Activated T-cell treated with anti-CD3 and anti-CD28 coated beads, Interleukin-2, amount 50 U/mL, for 72 hours (primary cell): ENCODE measurements at places on chromosomes 4 and X. TPM values are rescaled to one million over a fixed set of nuclear protein-coding genes. Genes with fewer than 3 reads are reported as not detected.

GATA1 gene
- 0.22 TPM for total RNA-seq

DNA sequence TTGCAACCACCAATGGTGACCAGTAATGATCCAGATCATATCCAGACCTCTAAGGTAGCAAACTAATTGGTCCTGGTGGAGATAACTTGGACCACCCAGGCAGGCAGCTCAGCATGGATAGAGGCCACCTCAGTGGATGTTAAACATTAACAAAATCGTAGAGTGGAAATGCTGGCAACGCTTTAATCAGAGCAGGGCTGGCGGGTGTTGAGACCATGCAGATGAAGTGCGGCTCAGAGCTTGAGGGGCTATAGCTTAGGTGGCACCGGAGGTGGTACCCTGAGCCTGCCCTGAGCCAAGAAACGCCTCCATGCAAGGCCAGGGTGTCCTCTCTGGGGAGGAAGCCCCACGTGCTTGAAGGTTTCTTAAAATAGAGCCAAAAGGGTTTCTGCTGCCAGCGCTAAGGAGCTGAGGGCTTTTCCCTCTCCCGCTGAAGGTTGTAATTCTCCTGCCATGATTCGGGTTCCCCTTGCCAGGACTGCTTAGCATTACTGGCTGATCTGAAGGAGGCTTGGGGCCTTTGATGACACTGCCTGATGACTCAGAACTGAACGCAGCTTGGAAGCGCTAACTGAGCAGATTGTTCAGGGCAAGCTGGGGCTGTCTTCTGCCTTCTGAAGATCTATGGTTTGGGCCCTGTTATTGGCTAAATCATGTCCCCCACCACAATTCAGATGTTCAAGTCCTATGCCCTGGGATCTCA is 177.8 kb upstream of the ATP6AP2 start:
- H3K4me1 ChIP-seq: no peaks in the 10 kb centered on the region
- H3K36me3 ChIP-seq: peaks cover under 1% of the 10 kb centered on the region
- H3K27me3 ChIP-seq: peaks cover 14% of the 10 kb centered on the region
- no peak overlapping the region for H3K4me3 ChIP-seq
- H3K27ac ChIP-seq: no peak overlapping the region

DNA sequence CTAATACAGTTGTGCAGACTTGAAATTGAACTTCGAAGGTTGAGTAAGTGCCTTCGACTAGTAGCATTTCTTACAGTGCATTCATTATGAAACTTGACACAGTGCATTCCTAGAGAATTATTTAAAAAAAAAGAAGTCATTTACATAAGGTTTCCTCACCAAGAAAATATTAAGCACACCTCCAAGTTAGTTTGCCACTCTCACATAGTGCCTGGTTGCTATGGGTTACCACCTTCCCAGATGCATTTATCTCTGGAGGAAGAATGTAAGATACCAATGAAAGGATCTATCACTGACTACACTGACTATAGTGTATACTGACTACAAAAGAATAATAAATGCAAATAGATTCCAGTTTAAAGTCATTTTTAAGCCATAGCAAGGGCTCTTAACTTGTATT is 311.9 kb upstream of the RASGEF1B start:
- H3K4me3 ChIP-seq: no peak overlapping the region
- H3K27me3 ChIP-seq: no peaks in the 10 kb centered on the region
- no peaks in the 10 kb centered on the region for H3K36me3 ChIP-seq
- no peak for DNase-seq

DNA sequence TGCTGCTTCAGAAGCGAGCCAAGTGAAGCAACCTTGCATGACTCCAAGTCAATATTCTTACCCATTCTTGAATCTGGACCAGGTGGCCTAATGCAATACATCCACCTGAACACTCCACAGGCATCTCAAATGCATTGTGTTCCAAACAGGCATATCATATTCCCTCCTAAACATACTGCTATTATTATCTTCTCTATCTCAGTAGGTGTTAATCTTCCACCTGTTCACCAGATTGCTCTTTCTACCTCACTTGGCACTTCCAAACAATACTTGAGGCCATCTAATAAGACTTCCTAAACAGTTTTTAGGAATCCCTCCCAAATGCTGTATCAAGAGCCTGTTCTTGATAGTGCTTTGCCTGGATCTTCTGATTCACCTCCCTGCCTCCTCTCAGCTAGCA is 90.7 kb downstream of the GPRIN3 start:
- no peak overlapping the region for H3K27ac ChIP-seq
- H3K4me3 ChIP-seq: no peak overlapping the region
- no peak for DNase-seq
- H3K36me3 ChIP-seq: no peaks in the 10 kb centered on the region

DNA sequence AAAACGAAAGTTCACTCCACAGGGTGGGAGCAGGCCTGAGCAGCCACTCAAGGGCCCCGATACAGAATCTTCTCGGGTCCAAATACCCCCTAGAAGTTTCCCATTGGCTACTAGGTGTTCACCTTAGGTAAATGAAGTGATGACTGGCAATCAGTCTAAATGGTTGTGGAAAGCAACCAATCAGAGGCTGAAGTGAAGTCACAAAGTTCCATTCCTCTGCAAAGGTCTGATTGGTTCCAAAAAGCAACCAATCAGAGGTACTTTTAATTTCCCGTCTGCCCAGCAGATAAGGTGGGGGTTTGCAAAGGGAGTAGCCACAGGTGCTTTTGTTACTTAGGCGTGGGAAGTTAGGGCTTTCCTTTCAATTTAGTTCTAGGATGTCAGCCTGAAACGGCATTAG is 58.2 kb upstream of the NKAP start:
- no peak overlapping the region for H3K27ac ChIP-seq
- H3K4me1 ChIP-seq: peaks cover 16% of the 10 kb centered on the region
- H3K27me3 ChIP-seq: peaks cover 71% of the 10 kb centered on the region

GAB1 gene
- total RNA-seq: 1.6 TPM

DNA sequence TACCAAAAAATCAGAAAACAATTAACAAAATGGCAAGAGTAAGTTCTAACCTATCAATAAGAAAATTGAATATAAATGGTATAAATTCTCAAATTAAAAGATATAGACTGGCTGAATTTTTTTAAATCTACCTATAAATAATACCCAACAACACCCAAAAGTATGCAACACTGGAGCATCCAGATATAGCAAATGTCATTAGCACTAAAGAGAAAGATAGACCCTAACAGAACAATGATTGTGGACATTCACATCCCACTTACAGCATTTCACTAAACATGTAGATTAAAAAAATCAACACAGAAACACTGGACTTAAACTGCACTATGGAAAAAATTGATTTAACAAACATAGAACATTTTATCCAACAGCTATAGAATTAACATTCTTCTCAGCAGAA is 673.0 kb upstream of the GRID2 start:
- H3K27me3 ChIP-seq: no peaks in the 10 kb centered on the region
- no peak overlapping the region for H3K4me3 ChIP-seq
- no peak overlapping the region for H3K27ac ChIP-seq
- no peaks in the 10 kb centered on the region for H3K4me1 ChIP-seq
- DNase-seq: no peak

DNA sequence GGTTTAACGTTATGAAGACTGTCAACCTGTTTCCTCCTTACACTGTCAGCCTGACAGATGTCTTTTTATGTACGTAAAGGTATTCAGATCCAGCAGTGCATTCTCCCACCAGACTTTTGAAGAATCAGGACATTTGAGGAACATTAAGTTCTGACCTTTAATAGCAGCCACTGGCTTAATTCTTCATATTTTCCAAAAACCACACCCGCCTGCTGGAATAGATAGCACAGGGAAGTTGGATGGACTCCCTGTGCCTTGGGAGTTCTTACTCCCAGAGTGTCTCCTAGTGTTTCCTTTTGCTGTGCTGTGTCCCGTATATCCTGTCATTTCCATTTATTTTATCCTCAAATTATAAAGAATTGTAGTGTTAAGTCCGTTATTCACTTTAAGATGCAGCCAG is 94.5 kb downstream of the AFF1 start:
- peaks cover 23% of the 10 kb centered on the region for H3K4me1 ChIP-seq
- H3K27me3 ChIP-seq: no peaks in the 10 kb centered on the region
- no peak for DNase-seq
- H3K36me3 ChIP-seq: no peaks in the 10 kb centered on the region
- no peak overlapping the region for H3K27ac ChIP-seq

- peak; percentile 75 for DNase-seq
- H3K36me3 ChIP-seq: peaks cover 5% of the 10 kb centered on the region
- H3K27ac ChIP-seq: peak within 1 kb of the TSS; percentile 85
- peaks cover 10% of the 10 kb centered on the region for H3K27me3 ChIP-seq
- H3K4me1 ChIP-seq: peaks cover 6% of the 10 kb centered on the region
These were observed at the start of gene IL15 for GRCh38 chr4:141636082-141636770. Gene IL15, plus strand, starts transcription at chr4:141636583. Its CDS starts 82,882 bp downstream, at chr4:141719465.
